ENCODE measurements at places on chromosomes 2 and 18.

DNA sequence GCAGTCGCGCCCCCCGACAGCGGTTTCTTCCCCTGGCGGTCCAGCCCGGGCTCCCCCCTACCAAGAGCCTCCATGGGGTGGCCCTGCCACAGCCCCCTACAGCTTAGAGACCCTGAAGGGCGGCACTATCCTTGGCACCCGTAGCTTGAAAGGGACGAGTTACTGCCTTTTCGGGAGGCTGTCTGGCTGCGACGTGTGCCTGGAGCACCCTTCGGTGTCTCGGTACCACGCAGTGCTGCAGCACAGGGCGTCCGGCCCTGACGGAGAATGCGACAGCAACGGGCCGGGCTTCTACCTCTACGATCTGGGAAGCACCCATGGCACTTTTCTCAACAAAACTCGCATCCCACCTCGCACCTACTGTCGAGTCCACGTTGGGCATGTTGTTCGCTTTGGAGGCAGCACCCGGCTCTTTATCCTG is 475 bp downstream of the SLC4A1AP start:
- DNase-seq, result no peak

DNA sequence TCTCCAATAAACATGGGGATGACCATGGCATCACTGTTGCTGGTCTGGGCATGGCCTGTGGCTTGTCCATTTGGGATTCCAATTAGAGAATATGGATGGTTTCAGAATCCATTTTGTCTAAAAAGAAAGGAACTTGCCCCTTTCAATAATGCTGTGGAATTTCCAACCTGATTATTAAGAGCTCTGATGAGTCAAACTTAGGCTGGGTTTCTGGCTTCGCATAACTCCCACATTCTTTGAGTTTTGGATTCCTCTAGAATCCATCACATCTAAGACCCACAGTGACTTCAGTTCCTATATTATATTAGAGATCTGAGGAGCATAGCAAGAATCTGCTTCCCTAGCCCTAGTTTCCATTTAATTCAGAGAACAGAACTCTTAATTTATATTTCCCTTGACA is 531.5 kb downstream of the TNS1 start:
- DNase-seq, result no peak

DNA sequence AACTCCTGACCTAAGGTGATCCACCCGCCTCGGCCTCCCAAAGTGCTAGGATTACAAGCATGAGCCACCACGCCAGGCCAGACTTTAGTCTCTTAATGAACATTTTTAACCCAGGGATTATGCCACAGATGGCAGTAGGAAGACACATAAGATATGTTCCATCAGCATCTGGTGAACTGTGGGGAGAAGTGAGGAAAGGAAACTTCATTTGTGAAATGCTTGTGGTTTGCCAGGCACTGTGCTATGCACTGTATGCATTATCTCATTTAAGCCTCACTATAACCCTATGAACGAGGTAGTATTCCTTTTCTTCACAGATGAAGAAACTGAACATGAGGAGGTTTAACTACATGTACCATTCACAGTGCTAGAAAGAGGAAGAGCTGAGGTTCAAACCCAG is 29.3 kb downstream of the PTRHD1 start:
- DNase-seq, result no peak

GRCh38 chr2:148939271-148939670 is 64.2 kb downstream of the KIF5C start:
- no peak for DNase-seq

GRCh38 chr2:129912871-129913694 is 66.4 kb upstream of the RAB6C start:
- no peak for DNase-seq
